ENCODE measurements at places on chromosomes 5 and 9.

GRCh38 chr5:81749561-81750307 is 1.2 kb downstream of the SSBP2 start:
- DNase-seq = peak; percentile 48

GRCh38 chr9:13064676-13065075 is 214.8 kb downstream of the MPDZ start:
- DNase-seq = no peak

DNA sequence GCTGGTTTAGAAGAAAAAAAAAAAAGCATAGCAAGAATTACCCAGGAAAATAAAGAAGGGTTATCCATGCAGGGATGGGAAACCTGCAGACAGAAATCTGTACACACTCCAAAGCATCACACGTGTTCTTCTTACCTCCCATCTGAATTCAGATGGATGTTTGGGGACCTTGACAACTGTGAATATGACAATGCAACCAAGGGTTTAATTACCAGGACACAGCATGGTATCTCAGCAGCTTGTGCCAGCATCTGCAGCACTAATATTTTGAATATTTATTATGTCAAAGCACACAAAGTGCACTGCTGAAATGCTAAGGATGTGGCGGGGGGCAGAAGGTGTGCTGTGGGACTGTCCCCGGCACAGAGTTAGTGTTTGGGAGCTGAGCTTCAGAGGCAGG is 47.9 kb downstream of the SLIT3 start:
- no peak for DNase-seq

GRCh38 chr5:155252025-155252424 is 238.5 kb downstream of the KIF4B start:
- DNase-seq = no peak

GRCh38 chr5:148910686-148911361 is 84.4 kb downstream of the ADRB2 start:
- no peak for DNase-seq

DNA sequence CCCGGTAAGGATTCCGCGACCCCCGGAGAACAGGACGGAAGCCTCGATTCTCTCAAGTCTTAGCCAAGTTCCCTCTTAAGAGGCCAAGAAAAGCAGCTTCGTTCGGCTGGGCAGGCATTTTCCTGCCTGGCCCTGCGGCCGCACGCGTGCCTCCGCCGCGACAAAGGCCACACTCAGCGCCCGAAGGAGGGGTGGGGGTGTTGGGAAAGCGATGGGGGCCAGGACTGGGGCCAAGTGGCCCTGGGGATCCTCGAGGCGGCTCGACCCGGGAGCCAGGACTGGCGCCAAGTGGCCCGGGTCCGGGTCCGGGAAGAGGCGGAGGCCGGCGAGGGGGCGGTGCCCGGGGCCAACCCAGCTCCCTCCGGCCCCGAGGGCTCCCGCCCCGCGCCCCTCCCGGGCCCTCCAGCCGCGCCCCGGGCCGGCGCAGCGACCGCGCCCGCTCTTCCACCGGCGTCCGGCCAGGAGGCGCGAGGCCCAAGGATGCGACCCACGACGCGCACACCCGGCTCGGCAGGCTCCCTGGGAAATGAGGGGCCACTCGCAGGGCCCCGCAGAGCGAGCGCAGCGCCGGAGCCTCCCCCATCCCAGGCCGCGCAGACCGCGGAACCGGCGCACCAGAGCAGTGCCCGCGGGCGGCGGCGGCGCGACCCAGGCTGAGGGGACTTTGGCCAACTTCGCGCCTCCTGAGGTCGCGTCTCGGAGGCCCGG is 756 bp downstream of the VAV2 start:
- peak; percentile 9 for DNase-seq

DNA sequence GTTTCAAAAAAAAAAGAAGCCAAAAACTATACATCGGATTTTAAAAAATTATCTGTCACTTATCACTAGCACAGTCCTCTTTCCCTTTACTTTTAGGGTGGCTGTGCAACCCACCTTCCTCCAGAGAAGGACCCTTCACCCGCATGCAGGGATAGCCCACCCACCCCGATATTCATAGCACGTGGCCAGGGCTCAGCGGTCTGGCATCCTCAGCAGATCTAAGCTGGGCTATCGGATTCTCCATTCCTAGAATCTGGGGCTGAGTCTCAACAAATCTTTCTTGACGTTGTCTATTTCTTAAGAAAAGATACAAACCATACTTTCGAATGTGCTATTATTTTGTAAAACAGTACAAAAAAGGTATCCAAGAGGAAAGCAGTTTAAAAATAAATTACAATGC is 70.9 kb downstream of the MYO10 start:
- no peak for DNase-seq

GRCh38 chr5:133116601-133117000 is 64.8 kb downstream of the HSPA4 start:
- DNase-seq = no peak

- no peak for DNase-seq
These were observed 9.8 kb upstream of the GLE1 start for GRCh38 chr9:128494746-128495129.

- no peak for DNase-seq
These were observed 365.6 kb upstream of the KLF4 start for GRCh38 chr9:107855164-107855563.

- DNase-seq = no peak
These were observed 5.7 kb downstream of the MAMDC4 start for GRCh38 chr9:136857581-136858412.

- no peak for DNase-seq
These were observed 48.7 kb upstream of the POMT1 start for GRCh38 chr9:131454028-131454427.

GRCh38 chr5:157677931-157678330 is 6.6 kb downstream of the C5orf52 start:
- no peak for DNase-seq

DNA sequence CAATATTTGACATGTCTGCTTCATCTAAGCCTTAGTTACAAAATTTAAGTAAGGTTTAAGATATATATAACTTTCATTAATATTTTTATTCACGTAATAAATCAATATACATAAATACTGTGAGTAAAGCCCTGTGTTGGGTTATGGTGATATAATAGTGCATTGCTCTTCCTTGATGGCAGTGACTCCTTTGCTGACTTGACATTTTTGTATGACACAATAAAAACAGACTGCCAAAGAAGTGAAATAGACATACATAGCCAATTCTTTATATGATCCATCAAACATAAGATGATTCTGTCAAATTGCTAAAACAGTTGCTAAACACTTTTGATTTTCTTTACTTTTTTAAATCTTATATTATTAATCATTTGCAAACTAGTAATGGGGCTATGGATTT is 1518.2 kb downstream of the EFNA5 start:
- DNase-seq = no peak

- DNase-seq = peak; percentile 41
These were observed 21.0 kb upstream of the ALDH1B1 start for GRCh38 chr9:38371495-38371894.

GRCh38 chr5:55773057-55773456 is 35.2 kb downstream of the DDX4 start:
- no peak for DNase-seq

DNA sequence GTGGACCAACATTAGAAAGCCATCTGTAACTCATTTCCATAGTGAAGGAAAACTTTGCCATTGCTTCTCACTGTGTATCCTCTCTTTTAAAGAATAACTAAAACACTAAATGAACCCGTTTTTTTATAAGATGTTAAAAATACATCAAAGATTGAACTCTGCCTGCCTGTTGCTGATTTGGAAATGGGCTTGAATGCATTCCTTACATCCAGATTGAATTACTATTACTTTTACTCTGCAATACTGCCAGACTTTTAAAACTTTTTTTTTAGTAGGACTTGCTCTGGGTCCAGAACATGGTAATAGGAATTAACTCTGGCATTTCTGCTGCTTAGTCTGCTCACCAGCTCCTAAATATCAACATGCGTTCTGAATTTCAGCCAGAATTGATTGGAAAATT is 176.8 kb upstream of the PAPPA start:
- no peak for DNase-seq

DNA sequence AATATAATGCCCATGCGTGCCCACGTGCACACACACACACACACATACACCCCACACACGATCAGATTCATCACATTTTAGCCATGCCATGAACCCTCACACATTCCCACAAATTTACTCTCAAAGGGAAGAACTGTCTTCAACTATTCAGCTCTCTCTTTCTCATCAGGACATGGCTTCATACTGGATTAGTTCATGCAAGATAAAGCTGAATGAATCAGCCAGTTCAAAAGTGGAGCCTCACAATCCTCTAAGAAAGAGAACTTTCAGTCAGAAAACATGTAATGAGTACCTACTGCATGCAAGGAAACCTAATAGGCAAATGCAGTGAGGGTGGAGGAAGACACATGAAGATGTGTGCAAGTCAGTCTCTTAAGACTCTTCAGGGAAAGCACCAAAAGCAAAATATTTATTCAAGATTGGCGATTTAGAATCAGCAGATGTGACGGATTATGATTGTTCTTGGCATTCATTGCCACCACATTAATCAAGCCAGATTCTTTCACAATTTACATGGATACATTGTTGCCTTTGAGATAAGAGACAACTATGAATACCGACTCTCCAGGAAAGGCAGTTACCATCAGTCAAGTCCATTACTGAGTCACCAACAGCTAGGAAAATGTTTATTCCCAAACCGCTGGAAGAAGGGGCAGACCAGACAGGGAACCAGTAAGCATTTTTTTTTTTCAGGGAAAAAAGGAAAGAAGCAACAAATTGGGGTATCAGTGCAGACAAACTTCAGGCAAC is 30.3 kb upstream of the PUM3 start:
- DNase-seq = no peak

DNA sequence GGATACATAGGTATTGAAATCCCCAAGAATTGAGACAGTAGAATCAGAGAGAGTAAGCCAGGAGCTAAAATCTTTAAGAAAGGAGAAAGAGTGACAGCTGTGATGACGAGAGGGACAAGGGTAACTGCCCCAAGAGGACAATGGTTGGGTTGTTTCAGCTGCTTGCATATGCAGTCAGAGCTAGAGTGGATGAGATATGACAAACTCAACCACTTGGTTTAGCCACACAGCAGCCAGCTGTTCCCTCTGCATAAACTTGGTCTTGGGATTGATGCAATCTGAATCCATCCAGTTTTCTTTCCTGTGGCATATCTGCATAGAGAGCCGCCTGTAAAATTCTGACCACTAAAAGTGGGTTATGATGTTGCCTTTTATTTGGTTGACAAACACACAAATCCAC is 100.7 kb downstream of the ZNF622 start:
- DNase-seq = no peak

- no peak for DNase-seq
These were observed 517.5 kb downstream of the AGTPBP1 start for GRCh38 chr9:85224301-85224700.

DNA sequence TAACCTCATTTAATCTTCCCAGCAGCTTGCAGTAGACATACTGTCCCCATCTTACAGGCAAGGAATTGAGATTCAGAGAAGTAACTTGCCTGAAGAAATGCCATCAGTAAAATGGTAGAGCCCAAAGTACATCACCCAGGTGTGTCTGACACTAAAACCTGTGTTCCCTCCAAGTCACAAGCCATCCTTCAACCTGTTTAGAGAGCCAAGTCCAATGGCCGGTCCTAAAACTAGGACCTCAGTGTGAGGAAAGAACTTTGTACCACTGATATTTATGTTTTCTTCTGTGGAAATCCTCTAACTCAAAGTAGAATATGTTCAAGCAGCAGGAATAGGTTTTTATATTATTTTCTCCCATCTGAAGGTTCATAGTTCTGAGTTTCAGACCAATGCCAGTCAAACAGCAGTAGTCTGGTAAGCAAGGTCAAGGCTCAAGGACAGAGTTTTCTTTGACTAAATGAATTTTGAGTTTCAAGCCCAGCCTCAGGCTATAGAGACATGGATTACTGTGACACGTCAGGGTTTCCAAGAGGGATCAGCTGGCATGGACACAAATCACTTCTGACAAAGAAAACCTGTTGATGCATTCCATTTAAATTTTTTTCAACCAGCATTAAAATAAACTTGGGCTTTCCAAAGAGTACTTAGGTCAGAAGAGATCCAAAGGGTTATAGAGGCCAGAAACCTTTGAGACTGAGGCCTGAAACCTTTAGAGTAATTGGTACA is 80.9 kb upstream of the PLPP6 start:
- DNase-seq = no peak

Data from CD4-positive, alpha-beta T cell treated with Interferon alpha-2 for 1 hour (primary cell).